ENCODE measurements at places on chromosomes 5 and 9.

DNA sequence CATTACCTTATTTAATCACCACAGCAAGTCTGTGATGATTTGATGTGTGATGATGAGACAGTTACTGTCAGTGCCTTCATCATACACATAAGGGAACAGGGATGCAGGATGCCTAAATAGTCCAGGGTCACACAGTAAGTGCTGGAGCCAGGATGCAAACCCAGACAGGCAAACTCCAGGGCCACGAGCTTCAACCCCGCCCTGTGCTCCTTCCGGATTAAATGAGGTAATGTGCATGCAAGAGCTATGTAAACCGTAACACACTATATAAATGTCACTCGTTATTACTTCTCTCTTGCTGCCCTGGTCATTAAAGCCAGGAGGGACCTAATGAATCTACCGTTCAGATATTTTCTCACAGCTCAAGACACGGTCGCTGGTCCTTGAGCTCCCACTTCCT, 12.8 kb downstream of the SMIM23 start:
- no peak for DNase-seq

DNA sequence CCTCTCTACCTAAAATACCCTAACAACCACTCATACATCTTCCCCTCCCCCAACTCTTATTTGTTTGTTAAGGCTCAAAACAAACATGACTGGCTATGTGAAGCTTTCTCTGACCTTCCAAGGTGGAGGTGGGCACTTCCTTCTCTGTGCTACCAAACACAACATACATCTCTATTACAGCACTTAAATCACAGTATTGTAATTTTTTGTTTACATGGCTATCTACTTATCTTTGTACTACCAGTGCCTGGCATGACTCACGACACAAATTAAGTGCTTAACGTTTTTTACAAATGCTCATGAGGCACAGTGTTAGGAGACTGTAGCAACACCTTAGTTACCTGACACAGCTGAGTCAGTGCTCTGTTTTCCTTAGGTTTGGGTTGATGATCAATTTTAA, 18.6 kb downstream of the HOMER1 start:
- DNase-seq, result peak; percentile 58

DNA sequence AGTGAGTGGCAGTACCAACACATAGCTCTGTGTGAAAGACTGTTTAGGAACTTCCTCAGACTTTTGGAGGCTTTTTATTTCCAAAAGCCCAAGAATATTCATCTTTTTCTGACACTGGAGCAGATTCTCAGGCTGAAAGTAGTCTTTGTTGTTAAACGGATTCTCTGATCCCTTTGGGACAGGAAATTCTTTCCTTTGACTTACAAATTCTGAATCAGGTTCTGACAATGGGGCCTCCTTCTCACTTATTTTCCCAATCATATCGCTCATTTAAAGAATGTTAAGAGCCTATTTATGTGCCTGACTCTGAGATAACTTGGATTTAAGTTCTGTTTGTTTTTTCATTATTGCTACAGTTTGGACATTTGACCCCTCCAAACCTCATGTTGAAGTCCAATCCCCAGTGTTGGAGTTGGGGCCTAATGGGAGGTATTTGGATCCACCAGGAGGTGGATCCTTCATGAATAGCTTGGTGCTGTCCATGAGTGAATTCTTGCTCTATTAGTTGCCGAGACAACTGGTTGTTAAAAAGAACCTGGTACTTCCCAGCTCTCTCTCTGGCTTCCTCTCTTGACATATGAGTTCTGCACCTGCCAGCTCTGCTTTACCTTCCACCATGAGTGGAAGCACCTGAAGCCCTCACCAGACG, 4.1 kb upstream of the ADGRV1 start:
- no peak for DNase-seq

DNA sequence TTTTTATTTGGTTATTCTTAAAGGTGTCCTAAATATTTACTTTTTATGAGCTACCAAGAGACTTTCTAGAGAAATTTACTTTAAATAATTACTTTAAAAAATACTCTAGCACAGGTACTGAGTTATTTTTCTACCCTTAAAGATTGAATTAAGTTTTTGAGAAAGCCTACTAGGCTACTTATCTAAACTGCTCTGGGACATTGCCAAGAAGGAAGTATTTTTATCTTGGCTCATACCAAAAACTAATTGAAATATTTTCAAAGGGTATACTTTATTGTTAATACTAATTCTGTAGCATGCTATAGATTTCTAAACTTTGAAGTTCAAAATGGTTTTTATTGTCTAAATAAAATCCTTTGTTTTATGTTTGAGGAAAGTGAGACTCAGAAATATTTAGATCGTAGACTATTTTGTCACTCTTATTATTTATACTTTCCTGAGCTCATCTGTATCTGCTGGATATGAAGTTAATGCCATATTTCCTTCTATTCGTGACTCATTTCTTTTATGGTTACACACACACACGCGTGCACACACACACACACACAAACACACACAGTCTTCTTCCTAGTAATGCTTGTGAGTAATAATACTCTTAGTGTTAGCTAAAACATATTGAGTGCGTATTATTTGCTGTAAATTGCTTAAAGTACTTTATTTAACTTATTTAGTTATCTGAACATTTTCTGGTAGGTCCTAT, 89.5 kb downstream of the MAN2A1 start:
- peak; percentile 60 for DNase-seq

DNA sequence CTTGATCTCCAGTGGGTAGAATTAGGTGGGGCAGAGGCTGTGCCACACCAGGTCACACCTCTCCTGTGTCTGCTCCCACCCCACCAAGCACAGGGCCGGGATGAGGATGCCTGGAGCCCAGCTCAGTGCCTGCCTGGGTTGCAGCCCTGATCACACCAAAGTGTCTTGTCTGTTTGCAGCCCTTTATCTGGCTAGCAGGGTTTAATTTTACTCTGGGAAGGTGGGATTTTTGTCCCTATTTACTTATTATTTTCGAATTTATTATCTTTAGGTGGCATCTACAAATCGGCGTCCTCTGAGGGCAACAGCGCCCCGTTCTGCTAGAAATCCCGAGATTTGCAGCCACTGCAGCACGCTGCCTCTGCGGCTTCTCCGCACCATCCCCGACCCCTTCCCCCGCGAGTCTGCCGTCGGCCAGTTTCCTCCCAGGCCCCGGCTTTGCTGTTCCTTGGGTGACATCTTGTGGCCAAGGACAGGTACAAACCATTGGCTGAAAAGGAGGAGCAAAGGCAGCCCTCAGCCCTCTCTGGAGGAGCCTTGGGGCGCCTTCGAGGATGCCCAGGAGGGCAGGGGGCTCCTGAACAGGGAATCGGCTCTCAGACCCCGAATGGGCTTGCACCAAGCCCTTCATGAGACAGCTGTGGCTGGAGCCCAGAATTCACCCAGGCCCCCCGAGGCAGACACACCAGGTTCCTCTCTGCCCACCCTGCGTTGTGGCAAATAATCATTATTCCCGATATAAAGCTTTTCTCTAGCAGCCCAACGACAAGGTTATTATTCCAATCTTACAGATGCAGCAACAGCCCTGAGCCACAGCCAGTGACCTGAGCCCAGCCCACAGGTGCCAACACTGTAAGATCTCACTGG, 113.0 kb downstream of the GAPVD1 start:
- DNase-seq, result peak; percentile 66

- no peak for DNase-seq
These were observed 443.3 kb downstream of the DNAH5 start for GRCh38 chr5:13501176-13501575.

DNA sequence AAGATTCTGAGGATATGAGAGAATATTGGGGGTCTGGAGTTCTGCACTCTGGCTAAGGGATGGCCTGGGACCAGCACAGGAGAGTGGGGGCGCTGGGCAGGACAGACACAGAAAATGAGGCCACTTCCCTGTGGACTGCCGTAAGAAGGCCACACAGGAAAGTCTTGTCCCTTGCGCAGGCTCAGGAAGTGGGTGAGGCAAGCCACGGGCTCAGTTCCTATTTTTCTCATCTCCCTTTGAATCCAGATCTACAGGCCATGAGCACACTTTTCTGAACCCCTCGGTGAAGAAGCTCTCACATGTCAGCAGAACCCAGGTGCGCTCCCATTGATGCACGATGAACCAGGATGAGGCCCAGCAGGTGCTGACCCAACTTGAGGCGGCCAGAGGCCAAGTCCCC, 207.4 kb downstream of the AGTPBP1 start:
- no peak for DNase-seq

- DNase-seq, result no peak
These were observed 19.9 kb downstream of the UGT3A1 start for GRCh38 chr5:35971186-35971877.

DNA sequence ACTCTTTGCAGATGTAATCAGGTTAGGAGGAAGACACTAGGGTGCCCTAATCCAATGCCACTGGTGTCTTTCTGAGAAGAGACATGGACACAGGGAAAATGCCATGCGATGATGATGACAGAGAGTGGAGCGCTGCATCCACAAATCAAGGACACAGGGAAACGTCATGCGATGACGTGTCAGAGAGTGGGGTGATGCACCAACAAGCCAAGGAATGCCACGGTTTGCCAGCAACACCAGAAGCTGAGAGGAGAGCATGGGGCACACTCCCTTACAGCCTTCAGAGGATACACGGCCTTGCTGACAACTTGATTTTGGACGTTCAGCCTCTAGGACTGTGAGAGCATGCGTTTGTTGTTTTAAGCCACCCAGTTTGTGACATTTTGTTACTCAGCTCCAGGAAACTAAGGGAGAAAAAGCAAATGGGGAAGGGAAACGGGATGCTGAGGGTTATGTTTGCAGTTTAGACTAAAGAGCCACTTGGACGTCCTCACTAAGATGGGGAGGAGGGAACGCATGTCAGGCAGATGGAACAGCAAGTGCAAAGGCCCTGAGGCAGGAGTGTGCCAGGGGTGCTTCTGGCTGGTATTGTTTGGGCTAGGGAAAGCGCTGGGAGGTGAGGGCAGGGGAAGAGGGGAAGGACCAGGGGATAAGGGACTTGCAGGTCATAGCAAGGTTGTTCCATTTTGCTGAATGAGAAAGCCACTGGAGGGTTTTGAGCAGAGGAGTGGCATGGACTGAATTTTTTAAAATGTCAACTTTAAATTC, 2.5 kb upstream of the TENT4A start:
- no peak for DNase-seq

DNA sequence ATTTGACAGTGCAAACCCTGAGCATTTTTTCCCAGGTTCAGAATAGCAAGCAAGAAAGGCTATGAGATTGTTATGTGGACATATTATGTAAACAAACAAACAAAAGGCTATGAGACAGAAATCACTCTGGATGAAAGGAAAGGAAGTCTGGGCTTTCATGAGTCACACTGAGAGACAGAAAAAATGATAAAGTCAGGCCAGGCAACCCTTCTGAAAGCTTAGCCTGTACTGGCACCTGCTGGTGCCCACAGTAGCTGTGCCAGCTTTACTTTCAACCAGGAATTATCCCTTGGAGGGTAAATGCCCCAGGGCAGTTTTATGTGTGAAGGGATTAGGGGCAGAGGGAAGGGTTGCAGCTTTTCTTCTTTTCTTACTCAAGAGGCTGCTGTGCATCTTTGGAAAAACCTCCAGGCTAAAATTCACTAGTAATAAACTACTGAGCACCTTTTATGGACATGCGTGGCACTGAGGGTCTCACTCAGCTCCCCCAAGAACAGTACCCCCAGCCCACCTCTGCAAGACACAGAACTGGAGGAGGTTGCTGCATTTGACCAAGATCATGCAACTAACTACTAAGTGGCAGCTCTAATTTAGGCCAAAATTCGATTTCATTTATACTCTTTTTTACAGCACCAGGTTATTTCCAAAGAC, 41.7 kb downstream of the ACTL7B start:
- DNase-seq, result peak; percentile 70

DNA sequence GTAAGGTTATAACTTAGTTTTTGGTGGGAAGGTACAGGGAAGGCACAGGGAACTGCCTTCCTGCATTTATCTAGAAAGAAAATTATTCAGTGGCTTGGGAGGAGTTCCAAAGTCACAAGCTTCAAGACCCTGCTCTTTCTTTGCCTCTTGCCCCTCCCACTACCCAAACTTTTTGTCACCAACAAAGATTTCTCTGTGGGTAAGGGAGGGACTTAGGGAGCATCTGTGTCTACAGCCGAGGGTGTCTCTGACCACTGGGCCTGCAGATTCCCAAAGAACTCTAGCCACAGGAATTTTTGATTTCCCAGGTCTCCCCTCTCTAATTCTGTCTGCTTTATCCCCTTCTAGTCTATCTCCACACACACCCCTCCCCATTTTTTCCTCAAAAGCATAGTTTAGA, 2.1 kb downstream of the ECSCR start:
- DNase-seq, result no peak

DNA sequence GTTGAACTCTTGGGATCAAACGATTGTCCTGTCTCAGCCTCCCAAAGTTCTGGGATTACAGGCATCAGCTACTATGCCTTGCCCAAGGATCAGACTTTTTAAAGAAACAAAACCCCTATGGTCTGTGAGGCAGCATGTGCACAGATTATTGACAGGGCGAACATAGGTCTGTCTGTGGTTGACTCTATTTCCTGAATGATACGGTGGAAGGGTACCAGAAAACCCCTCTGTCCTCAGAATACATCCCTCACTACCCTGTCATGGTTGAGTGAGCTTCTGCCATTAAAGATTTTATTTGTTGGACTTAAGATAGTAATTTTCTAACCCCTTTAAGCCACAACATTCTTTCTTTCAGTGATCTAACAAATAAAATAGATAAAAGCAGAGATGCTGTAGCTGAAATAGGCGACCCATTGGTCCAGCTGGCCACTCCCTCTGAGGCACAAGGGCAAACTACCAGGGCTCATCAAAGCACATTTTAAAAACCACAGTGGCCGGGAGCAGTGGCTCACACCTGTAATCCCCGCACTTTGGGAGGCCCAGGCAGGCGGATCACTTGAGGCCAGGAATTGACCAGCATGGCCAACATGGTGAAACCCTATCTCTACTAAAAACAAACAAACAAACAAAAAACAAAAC, 84.9 kb upstream of the ANKRD55 start:
- DNase-seq, result no peak

DNA sequence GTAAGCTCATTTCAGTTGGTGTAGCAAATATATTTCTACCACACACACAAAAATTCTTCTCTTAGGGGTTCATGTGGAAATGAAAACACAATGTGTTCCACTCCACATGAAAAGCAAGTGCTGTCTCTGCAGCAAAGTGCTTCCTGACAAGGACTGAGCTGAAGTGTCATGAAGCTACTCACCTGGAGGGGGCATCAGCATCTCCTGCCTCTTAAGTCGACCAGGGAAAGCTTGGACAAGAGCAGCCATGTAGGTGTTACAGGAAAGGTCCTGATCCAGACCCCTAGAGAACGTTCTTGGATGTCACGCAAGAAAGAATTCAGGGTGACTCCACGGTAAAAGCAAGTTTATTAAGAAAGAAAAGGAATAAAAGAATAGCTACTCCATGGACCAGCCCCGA, 62.8 kb downstream of the SV2C start:
- peak; percentile 9 for DNase-seq

GRCh38 chr5:130689831-130690230, 475.2 kb downstream of the HINT1 start:
- no peak for DNase-seq

DNA sequence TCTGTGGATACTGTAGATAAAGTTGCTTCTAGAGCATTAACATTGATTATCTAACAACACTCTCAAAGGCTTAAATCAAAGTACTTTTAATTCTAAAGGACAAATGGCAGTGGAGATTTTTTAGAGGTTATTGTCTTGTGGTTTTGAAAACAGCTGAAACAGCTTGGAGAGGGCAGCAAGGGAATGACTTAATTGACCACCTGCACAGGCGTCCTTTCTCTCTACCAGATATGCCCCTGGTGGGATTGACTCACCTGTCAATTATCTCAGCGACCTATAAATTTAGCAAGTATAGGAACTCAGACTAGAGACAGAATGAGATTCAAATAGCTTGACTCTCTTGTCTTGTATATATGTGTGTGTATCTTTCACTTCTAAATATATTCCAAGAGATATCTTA, 13.5 kb downstream of the ARL14EPL start:
- no peak for DNase-seq
